ENCODE measurements at places on chromosomes 13 and 19. TPM values are rescaled to one million over a fixed set of nuclear protein-coding genes. Genes with fewer than 3 reads are reported as not detected.
A peak's percentile ranks its signal among the peaks of the same experiment; 100 is the strongest.

GRCh38 chr19:40177286-40178070 is 13.7 kb upstream of the MAP3K10 start:
- H3K27ac ChIP-seq, result no peak overlapping the region
- DNase-seq, result no peak
- H3K36me3 ChIP-seq, result no peaks in the 10 kb centered on the region
- no peak overlapping the region for H3K4me3 ChIP-seq

DNA sequence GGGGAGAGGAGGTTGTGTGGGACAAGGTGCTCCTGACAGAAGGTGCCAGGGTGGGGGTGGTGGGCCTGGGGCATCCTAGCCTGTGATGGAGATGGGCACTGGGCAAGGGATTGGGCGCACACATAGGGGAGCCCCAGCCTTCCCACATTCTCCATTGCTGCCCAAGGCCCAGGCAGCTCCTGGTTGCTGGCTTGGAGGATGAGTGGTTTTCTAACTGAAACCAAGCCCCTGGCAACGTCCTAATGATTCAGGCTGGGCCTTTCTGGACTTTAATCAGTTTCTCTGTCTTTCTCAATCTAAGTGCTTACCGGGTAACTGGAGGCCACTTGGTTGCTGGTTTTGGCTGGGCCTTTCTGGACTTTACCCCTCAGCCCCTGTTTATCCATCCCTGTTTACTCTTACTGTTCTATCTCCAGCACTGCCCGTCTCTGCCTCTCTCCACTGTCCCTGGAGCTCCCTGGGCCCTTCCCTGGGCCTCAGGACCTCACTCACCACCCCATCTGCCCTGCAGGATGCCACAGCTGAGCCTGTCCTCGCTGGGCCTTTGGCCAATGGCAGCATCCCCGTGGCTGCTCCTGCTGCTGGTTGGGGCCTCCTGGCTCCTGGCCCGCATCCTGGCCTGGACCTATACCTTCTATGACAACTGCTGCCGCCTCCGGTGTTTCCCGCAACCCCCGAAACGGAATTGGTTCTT is 354 bp downstream of the CYP4F3 start:
- H3K36me3 ChIP-seq, result no peaks in the 10 kb centered on the region
- H3K4me3 ChIP-seq, result no peak overlapping the region
- H3K27ac ChIP-seq, result no peak overlapping the region

The ZNF285 gene
- total RNA-seq, result 3.6 TPM

The MAMSTR gene
- 32.4 TPM for total RNA-seq

The GNG8 gene
- total RNA-seq, result not detected

- peak overlapping the region; percentile 22 for H3K4me3 ChIP-seq
- peak; percentile 40 for DNase-seq
These were observed 883 bp downstream of the ZNF441 start for GRCh38 chr19:11767633-11768133.

DNA sequence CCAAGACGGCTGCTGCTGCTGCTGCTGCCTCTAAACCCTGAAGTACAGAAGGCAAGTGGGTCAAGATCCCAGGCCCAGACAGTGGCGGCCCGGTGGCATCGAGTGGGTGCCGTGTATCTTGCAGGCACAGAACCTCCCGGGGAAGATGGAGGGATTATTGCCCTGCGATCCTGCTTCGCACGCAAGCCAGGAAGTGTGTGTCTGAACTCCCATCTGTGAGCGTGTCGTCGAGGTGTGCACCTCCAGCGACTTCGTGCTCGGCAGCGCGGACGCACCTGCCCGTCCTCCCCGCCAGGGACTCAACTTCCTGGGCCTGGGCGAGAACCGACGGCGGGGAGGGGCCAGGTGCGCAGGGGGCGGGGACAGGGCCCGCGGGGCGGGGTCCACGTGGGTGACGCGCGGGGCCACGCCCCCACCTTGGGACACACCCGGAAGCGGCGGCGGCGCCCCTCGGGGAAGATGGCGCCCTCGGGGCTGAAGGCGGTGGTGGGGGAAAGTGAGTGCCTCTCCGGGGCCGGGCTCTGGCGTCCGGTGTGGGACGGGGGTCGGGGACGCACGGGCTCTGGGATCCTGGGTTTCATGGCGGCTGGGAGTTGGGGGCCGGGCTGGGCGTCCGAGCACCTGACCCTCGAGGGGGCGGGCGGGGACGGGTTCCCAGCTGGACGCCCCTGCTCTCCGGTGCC is at the start of gene STXBP2:
TSS of gene STXBP2 (plus strand) at position 420 of the 683 bp plus-strand sequence. CDS start at position 460, 40 bp downstream.
- H3K36me3 ChIP-seq, result no peaks in the 10 kb centered on the region
- H3K4me3 ChIP-seq, result peak within 1 kb of the TSS; percentile 70
- peaks cover 3% of the 10 kb centered on the region for H3K4me1 ChIP-seq

GRCh38 chr13:30892966-30893365 is 13.1 kb upstream of the MEDAG start:
- H3K4me3 ChIP-seq, result no peak overlapping the region
- no peaks in the 10 kb centered on the region for H3K4me1 ChIP-seq
- no peak overlapping the region for H3K27ac ChIP-seq
- peak; percentile 43 for DNase-seq
- no peaks in the 10 kb centered on the region for H3K36me3 ChIP-seq

GRCh38 chr13:113869263-113869662 is 5.4 kb upstream of the GAS6 start:
- no peak overlapping the region for H3K4me3 ChIP-seq
- no peak for DNase-seq
- peaks cover 5% of the 10 kb centered on the region for H3K4me1 ChIP-seq
- H3K36me3 ChIP-seq, result no peaks in the 10 kb centered on the region
- no peaks in the 10 kb centered on the region for H3K27me3 ChIP-seq
- no peak overlapping the region for H3K27ac ChIP-seq

The CYP2F1 gene
- total RNA-seq, result not detected

DNA sequence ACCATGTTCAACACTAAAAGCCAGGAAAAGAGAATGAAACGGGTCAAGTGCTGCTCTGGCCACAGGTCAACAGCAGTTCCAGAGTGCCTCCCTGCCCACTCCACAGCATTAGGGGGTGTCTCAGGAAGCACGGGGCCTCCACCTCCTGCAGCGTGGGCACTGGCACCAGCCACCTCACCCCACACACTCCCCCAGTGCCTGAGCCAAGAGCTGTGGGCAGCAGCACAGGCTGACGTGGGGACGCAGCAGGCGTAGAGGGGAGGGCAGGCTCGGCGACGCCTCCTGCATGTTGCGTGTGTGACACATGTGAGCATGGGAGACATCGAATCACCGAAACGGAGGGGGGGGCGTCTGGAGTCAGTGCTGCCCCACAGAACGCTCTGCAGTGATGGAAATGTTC is 21.4 kb upstream of the TMEM160 start:
- H3K4me3 ChIP-seq, result no peak overlapping the region
- H3K36me3 ChIP-seq, result no peaks in the 10 kb centered on the region
- H3K27me3 ChIP-seq, result no peaks in the 10 kb centered on the region
- H3K4me1 ChIP-seq, result no peaks in the 10 kb centered on the region

The ZNF699 gene
- 5.9 TPM for total RNA-seq
